ENCODE measurements at places on chromosomes 1 and 21.

GRCh38 chr1:34923490-34923889, 6.0 kb downstream of the DLGAP3 start:
- DNase-seq, result no peak

GRCh38 chr1:10667861-10668761, 128.3 kb downstream of the CASZ1 start:
- DNase-seq, result no peak

DNA sequence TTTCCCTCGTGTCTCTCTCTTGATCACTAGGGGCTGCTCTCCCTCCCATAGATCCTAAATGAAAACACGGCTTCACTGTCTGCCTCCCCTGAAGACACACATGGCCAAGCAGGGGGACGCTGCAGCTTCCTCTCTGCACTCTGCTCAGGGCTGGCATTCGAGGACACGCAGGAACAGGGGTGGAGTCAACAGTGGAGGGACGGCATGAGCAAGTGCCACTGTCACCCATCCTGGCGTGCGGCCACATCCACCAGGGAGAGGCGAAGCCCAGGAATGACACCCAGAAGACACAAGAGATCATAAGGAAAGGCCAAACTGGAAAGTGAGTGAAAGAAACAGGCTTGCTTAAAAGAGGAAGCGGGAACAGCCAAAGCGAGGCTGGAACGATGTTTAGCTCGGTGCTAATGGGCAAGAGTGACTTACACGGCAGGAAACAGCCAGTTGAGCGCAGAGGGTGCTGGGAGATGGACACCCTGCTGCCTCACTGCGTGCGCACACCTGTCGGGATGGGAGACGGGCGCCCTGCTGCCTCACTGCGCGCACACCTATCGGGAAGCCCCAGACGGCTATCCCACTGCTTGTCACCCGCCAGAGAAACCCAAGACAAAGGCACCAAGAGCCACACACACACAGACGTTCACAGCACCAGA, 13.6 kb upstream of the C1QTNF12 start:
- DNase-seq, result no peak

DNA sequence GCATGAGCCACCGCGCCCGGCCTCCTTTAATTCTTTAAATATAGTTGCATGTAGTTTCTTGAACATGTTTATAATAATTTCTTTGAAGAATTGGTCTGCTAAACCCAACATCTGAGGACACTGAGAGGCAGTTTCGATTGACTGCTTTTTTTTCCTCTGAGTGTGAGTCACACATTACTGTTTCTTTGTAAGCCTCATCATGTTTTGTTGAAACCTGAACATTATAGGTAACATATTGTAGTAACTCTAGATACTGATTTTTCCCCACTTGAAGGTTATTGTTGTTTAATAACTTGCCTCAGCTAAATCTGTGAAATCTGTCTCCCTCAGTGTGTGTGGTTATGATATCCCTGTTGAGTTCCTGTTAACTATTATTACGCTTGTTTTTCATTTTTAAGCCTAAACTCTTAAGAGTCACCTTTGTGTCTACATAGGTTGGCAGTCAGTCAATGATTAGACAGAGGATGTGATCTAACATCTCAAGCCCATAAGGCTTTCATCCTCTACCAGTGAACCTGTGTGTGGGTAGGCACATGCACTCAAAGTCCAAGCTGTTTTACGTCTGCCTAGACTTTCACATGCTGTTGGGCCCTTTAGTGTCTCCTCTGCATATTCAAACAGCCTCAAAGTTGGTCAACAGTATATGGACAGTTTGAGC, 155.5 kb downstream of the KCNH1 start:
- DNase-seq, result no peak

GRCh38 chr1:156896490-156897033, 3.0 kb downstream of the PEAR1 start:
- DNase-seq, result peak; percentile 80

- no peak for DNase-seq
Observed at GRCh38 chr1:44154049-44154448, 12.6 kb upstream of the KLF18 start.

GRCh38 chr1:248625971-248626370, 8.9 kb downstream of the OR2T11 start:
- DNase-seq, result no peak

DNA sequence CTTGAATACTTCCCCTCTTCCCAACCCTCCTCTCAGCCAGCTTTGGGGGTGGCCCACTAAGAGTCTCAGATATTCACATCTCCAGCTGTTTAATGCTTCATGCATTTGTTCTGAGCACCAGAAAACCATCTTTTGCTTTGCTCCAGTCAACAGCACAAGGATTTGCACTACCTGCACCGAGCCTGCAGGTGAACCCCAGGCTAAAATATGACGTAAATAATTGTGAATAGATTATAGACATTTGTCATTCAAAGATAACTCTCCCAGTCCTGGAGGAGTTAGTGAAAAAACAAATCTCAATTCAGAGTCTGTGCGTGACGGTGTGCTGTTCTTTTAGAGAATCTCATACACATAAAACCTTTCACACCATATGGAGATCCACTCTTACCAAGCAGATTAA, 7.4 kb downstream of the CD247 start:
- DNase-seq, result no peak

DNA sequence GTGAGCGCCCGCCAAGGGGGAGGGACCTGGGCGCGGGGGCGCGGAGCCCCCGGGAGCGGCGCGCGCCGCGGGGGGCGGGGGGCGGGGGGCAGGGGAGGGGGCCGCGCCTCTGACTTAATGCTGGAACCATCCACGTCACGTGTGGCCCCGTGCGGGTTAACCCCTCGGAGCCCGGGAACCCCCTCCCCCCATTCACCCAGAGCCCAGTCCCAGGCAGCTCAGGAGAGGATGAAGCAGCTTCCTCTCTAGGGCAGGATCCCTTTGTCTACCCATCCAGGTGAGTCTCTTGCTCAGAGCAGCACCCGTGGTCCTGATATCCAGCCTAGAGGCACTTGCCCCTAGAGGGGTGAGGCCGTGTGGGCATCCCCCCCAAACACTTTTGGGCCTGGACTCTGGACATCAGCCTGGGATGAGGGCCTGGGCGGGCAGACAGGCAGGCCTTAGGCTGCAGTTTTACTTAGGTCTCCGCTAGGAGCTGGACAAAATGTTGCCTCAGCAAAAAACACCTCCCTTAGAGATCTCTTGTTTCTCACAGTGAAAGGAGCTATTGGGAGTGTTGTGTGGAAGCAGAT, at the start of gene ALX3:
ALX3 (minus strand) TSS at position 2 of the 572 bp plus-strand sequence. CDS start 60 bp downstream, outside the sequence.
- DNase-seq, result no peak

GRCh38 chr1:200198236-200198635, 170.7 kb downstream of the NR5A2 start:
- DNase-seq, result no peak

- no peak for DNase-seq
Observed at GRCh38 chr1:74423471-74423870, 88.9 kb downstream of the LRRC53 start.

DNA sequence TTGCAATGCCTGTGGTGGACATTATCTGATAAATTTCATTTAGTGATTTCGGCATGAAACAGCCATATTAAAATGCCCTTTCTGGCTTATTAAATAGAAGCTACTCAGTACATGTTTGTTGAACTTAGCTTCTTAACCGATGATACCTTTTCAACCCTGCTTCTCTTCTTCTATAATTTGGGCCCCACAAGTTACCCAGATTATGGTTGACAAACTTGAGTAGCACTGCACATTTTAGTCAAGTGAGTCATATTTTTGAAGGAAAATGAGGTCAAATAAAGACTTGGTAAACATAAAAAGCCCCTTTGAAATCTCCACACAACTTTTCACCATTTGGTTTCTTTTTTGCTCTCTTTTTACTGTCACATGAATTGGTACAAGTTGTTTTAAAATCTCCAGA, 33.8 kb downstream of the GIPC2 start:
- no peak for DNase-seq

- DNase-seq, result no peak
Observed at GRCh38 chr1:169271098-169271497, 96.5 kb downstream of the NME7 start.

DNA sequence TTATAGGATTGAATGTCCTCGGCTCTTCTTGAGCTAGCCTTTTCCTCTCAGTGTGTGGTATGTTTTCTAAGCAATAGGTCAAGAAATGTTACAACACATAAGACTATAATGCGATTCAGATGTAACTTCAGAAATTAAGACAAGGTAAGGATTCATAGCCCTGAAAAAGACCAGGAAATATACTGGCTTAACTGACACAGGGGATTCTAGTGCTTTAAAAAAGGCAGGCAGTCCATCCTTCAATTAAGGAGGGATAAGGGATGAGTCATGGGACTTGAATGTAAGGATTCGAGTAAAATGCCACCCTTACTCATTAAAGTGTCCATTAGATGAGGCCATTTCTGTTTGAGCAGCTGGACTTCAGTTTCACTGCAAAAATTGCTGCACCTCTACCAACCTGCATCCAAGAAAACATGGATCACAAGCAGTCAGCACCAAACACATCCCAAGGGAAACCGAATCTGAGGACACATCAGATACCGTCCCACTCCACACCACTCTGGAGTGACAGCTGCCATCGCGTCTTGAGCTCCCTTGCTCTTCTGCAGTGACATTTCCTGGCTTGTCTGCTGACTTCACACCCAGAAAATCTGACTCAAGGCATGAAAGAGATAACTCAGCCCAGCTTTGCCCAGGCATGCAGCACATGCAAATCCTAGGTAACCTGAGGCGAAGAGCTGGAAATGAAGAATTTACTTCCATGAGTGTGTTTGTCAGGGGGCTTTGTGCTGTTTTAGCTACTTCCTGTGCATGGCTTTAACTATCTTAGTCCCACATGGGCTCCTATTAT, 37.8 kb downstream of the NGF start:
- DNase-seq, result peak; percentile 55

GRCh38 chr1:28470146-28470545, 35.7 kb upstream of the RCC1 start:
- no peak for DNase-seq

DNA sequence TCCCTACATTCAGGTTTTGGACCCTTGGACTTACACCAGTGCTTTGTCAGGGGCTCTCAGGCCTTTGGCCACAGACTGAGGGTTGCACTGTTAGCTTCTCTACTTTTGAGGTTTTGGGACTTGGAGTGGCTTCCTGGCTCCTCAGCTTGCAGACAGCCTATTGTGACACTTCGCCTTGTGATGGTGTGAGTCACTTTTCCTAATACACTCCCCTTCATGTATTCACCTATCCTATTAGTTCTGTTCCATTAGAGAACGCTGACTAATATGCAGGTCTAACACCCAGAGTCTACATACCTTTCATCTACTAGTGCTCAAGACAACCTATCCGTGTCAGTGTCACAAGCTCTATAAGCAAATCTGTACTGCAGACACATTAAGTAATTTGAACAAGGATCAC, 605.3 kb downstream of the KCNT2 start:
- peak; percentile 74 for DNase-seq

GRCh38 chr1:223202376-223203033, 59.5 kb upstream of the TLR5 start:
- no peak for DNase-seq

GRCh38 chr1:66043186-66043585, 250.5 kb downstream of the PDE4B start:
- DNase-seq, result no peak

DNA sequence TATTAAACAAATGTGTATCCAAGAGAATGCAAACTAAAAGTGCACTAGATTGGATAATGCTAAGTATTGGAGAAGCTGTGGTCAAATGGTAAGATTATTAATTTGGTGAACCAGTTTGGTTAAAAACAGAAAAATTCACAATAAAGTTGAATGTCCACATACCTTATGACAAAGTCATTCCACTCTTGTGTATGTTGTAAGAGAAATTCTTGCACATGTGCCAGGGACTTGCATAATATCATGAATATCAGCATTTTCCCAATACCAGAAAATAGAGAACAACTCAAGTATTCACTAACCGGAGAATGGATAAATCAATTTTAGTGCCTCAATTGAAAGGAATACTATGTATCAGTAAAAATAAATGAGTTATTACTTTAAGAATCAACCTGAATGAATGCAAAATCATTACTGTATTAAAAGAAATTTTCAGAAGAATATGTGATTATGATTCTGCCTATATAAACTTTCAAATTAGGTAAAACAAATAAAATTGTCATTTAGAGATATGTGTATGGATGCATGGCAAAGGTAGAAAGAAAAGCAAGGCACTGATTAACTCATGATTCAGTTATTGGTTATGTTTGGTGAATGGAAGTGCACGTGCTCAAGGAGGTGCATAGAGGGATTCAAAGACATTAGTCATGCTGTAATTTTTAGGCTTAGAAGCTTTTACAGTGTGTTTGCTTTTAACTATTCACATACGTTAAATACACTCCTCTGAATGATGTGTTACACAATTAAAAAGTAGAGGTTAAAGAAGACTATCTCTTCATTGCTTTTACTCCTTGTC, 217.4 kb upstream of the KCNK2 start:
- peak; percentile 33 for DNase-seq

DNA sequence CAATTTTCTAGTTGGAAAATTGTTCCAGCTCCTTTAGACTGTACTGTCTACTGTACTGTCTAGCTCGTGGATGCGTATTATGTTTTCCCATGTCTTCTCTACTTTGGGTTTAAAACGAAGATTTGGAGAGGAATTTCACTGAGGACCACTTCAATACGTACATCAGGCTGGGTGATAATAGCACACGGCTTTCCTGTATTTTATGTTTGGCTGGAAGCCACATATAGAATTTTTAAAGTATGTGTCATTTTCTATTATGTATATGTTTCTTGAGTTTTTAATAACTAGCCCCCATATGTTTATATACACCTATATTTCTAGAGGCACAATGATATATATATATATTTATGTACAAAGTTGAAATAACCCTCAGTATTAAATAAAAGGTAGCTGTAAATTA, 226.4 kb downstream of the GREM2 start:
- no peak for DNase-seq

- DNase-seq, result no peak
Observed at GRCh38 chr1:47257224-47257623, 25.2 kb upstream of the TAL1 start.

DNA sequence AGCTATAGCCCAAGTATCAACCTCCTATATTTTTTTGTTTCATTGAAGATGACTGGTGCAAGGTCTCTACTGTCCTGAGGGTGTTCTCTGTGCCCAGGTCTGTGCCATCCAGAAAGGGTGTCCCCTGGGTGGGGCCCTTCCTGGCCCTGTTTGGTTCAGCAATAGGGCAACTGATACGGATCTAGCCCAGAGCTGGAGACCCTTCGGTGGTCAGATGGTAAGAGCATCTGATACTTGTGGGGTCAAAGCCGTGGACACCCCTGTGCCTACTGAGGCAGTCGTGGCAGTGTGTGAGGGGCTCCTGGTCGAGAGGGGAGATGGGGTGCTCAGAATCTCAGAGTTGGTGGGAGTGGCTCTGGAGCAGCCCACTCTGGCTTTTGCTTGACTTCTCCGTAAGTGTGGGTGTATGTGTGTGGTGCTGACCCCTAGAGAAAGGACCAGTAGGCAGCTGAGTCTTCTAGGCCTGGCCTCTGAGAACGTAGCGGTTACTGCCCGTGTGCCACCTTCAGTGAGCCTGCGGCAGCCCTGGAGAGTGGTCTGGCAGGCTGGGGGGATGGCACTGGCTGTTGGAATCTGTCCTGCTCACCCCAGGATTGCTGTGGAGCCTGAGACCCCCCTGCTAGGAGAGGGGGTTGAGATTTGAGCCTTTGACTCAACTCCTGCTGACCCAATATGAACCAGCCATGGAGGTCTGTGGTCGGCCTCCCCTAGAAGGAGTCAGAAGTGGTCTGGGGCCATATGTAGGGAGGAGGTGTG, 2.7 kb downstream of the AMPD2 start:
- DNase-seq, result no peak
